Activated CD8-positive, alpha-beta T cell treated with anti-CD3 and anti-CD28 coated beads, Interleukin-2, amount 10 ng/mL, durations not matched to agents 7 days and 5 days (primary cell): ENCODE measurements at places on chromosomes 2 and 18.

- no peak for DNase-seq
Observed at GRCh38 chr2:223954401-223954800, 2.9 kb upstream of the MRPL44 start.

- no peak for DNase-seq
Observed at GRCh38 chr2:146209842-146210275, 1635.0 kb upstream of the ACVR2A start.

DNA sequence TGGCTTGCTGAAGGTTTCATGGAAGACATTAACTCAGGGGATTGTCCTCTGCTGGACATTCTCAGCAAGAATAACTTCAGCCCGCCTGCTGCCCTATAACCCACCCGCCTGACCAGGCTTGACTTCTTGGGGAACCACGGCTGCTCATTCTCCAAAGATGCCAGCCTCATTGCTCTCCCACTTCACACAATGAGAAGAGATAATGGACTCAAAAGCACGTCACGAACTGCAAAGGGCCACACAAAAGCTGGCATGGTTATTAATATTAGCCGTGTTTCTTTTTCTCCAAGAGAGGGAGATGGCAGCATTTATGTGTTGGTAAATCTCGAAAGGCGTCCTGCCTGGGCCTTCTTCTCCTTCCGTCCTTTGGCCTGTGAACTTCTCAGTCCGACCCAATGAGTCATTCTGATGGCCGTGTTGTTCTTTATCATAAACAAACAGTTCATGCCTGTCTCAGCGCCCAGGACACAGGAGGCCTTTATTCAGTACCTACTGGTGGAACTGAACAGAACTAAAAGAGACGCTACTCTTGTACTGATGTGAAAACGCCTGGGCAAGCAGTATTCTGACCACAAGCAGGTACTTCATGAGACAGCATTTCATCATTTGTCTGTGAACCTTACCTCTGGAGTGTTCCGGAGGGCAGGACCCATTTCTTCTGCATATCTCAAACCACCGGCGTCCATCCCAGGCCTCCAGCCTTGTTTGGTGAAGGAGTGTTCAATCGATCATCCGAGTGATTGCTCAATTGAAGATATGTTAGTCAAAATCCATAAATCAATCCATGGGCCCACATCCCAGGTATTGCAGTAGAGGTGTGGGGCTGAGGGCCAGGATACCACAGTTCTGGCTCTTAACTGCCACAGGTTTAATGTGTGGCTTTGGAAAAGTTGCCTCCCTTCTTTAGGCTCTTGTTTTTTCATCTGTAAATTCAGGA lies 25.1 kb upstream of the KLHL29 start:
- DNase-seq = no peak

DNA sequence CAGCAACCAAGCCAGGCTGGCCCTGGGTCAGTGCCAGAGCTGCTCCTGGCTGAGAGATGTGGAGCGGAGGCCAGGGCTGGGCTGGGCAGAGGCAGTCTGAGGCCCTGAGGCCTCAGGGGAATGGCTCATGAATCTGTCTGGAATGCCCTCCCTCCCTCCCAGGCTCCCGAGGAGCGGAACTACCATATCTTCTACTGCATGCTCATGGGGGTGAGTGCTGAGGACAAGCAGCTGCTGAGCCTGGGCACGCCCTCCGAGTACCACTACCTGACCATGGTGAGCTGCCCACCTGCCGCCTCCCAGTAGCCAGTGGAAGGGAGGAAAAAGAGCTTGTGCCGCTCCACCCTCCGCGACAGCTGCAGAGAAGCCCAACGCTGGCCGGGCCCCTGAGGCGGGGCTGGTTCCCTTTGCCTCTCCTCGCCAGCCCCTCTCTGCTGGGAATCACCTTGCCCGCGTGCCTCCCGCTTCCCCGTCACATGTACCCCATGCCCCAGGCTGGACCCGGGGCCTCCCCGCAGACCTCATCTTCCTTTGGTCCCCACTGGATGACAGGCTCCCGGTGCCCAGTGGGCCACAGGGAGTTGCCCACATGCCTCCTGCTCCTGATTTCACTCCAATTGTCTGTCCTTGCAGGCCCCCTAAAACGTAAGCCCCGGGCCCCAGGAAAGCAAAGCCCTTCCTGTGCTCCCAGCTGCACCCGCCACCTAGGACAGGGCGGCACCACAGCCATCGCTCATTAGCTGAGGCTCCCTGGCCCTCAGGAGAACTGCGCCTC lies 41.1 kb downstream of the MYO7B start:
- DNase-seq = no peak

DNA sequence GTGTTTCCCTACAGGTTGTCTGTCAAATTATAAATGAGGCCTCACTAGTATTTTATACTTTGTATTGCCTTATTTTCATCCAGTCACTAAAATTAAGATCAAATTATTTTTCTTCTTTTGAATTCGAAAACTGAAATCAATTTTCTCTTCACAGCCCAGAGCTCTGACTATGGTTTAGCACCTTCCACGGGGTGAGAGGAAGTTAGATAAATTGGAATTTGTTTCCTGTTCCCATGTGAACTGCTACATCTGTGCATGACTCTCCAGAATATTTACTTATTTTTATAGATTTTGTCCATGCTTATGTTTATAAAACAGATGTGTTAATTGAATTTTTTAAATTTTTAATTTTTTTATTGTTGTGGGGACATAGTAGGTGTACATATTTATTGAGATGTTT lies 656.5 kb downstream of the IRS1 start:
- DNase-seq = no peak

- DNase-seq = no peak
Observed at GRCh38 chr2:185502351-185502750, 236.3 kb upstream of the FSIP2 start.

DNA sequence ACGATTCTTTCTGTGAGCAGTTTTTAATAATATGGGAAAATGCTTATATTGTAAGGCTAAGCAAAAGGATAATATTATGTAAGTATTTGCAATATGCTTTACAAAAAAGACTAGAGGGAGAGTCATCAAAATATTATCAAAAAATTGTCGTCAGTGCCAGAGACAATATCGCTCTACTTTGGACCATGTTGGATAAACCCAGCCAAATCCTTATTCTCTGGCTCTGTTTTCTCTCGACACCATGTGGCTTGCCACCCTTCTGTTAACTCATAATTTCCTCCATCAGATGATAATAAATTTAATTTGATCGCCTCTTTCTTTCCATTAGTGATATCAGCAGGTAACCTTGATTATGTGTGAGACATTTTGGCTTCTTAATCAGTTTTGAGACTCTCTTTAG lies 129.9 kb downstream of the CDC42EP3 start:
- no peak for DNase-seq

- no peak for DNase-seq
Observed at GRCh38 chr2:15899751-15900493, 40.4 kb upstream of the MYCN start.

DNA sequence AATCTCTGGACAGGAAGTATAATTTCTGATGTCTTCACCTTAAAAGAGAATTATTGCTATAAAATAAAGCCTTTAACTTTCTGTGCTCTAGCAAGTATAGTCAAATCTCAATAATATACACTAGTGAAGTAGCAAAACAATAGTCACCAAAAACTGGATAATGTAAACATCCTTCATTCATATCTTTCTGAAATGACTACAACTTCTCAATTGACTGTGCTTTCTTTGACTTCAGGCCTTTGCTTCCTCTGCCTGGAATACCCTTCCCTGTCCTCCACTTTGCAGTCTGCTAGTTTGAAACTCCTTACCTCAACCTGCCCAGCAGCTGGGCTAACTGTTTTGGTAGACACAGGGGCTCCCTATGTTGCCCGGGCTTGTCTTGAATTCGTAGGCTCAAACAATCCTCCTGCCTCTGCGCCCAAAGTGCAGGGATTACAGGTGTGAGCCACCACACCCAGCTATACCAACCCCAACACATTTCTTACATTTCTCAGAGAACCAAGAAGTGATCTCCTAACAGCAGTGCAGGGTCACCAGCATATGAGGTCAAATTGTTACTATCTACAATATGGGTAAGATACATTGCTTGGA lies 6.6 kb upstream of the PCBP1 start:
- DNase-seq = no peak

GRCh38 chr2:61356958-61357350 lies 113.9 kb downstream of the USP34 start:
- no peak for DNase-seq

DNA sequence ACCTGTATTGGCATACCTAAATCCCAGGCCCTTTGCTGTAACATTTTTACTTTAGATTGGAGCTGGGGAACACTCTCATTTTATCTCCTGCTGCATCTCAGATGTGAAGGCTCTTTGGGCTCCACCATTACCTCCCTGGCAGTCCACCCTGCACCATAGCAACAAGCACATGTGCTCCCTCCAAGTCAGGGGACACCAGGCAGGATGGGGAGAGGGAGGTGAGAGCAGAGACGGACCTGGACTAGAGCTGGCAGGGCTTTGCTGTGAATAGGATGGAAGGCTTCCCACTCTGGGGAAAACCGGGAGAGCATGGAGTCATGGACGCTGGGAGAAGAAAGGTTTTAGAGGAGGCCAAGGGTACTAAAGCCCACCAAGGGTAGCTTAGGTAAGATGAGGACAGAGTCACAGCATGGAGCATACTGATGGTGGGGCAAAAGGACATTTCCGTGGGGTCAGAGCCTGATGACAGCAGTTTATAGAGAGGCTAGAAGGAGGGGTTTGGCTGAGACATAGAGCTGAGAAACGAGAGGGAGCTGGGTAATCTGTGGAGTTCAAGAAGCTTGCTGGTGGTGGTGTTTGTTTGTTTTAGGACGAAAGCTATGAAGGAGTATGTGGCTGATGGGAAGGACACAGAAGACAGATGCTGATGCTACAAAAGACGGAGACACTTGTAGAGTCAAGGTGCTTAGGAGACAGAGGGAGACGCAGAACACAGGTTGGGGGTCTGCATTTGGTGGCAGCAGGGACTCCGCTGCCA lies 134.8 kb downstream of the COL6A3 start:
- no peak for DNase-seq

DNA sequence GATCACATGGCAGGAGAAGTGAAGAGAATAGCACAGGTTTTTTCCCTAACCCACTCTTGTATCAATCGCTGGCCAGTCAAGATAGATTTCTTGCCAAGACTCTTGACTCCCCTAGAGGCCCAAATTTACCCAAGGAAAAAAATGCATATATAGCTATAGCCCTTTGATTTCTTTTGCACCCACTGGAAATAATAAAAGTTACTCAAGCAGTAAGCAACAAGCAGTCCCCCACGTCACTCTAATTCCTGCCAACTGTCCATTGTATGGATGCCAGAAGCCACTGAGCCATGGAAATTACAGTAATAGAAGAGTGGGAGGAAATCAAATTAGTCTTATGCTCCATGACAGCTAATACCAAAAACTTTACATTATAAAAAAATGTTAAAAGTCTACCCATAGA lies 125.3 kb upstream of the SLC39A10 start:
- DNase-seq = no peak

GRCh38 chr18:47748093-47748796 lies 182.2 kb downstream of the SMAD2 start:
- no peak for DNase-seq

- DNase-seq = no peak
Observed at GRCh38 chr2:9819551-9819950, 23.7 kb upstream of the TAF1B start.

GRCh38 chr2:235570256-235570655 lies 76.4 kb downstream of the AGAP1 start:
- no peak for DNase-seq

- DNase-seq = no peak
Observed at GRCh38 chr18:26919627-26920026, 54.1 kb upstream of the AQP4 start.

GRCh38 chr2:74429487-74430451 lies 8.2 kb downstream of the WDR54 start:
- DNase-seq = no peak

- no peak for DNase-seq
Observed at GRCh38 chr2:150491430-150491829, 4.0 kb upstream of the RND3 start.

- no peak for DNase-seq
Observed at GRCh38 chr18:50696436-50696835, 123.4 kb downstream of the MRO start.

DNA sequence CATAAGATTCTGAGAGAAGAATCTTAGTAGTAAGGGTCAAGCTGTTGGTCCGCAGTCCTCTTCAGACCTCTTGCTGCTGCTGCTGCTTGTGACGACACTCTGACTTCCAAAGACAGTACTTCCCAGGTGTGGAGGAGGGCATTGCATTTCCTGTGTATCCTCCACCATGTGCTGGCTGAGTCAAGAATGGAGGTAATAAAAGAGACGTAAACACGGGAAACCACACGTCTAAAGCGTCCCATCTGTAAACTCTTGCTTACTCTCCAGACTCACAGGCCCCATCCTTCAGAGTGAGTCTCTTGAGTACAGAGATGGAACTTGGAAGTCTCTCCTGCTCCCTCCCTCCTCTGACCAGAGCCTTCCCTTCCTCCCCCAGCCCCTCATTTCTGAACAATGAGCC lies 25.6 kb downstream of the KLHL29 start:
- no peak for DNase-seq

- no peak for DNase-seq
Observed at GRCh38 chr2:198863655-198864054, 594.1 kb downstream of the SATB2 start.

- DNase-seq = no peak
Observed at GRCh38 chr2:8389431-8390108, 292.3 kb upstream of the ID2 start.

DNA sequence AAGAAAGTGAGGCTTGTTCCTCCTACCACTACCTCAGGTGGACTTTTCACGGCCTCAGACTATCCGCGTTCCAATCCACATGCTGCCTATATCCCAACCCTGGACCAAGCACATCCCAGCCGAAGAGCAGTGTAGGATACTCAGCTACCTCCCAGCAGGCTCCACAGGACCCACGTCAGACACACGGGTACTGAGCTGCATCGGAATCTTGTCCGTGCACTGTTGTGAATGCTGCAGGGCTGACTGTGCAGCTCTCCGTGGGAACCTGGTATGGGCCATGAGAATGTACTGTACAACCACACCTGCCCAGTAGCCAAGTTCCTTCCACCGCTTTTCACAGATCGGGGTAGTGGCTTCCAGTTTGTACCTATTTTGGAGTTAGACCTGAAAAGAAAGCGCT lies 22.3 kb downstream of the IL37 start:
- no peak for DNase-seq

DNA sequence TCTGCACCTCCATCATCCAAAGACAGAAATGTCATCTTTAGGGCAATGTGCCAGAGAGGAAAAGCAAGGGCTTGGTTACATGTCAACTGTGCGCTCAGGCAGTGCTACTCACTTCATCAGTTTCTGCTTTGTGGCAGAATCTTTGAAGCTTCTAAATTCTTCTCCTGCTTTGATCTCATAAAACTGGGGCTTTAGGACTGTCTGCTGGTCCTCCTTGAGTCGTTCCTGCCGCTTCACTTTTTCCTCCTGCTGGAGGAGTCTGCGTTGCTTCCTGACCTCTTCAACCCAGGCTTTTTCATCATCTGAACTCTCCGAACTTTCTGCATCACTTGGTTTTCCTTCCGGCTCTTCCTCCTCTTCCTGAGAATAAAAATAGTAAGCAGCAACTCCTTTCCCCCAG lies 100.8 kb downstream of the NOL10 start:
- DNase-seq = no peak

DNA sequence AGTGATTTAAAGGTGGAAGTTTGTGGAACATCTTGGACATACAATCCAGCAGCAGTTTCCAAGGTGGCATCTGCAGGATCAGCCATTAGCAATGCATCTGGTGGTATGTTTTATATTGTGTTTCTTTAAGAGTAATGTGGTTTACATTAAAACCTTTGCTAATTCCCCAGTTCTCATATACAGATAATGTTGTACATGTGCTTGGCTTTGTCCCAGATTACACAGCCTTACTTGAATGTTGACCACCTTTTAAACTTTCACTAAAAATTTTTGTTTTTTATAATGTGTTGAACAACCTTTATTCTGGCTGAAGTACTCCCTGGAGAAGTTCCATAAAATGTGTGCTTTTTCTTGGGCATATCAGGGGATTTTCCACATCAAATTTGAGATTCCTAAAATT lies 57.5 kb downstream of the MIB1 start:
- DNase-seq = no peak
